ENCODE measurements at places on chromosomes 5 and 9.

DNA sequence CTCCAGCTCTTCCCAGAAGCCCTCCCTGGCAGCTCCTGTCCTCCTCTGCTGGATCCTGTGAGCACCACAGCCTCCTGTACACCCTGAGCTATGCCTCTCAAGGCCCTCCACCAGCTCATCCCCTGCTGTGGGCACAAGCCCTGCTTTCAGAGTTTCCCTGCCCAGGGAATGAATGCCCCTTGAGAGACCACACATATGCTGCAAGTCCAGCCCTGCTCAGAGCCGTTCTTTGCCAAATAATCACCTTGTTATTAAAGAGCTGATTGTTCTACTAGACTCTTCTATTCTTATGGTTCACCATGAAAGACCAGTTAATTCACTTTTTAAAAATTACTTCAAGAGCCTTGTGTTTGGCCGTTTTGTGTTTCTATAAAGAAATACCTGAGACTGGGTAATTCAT lies 121.5 kb downstream of the MVB12B start:
- DNase-seq, result no peak

- DNase-seq, result no peak
Measured at GRCh38 chr9:84439250-84439649, 98.7 kb upstream of the SLC28A3 start.

DNA sequence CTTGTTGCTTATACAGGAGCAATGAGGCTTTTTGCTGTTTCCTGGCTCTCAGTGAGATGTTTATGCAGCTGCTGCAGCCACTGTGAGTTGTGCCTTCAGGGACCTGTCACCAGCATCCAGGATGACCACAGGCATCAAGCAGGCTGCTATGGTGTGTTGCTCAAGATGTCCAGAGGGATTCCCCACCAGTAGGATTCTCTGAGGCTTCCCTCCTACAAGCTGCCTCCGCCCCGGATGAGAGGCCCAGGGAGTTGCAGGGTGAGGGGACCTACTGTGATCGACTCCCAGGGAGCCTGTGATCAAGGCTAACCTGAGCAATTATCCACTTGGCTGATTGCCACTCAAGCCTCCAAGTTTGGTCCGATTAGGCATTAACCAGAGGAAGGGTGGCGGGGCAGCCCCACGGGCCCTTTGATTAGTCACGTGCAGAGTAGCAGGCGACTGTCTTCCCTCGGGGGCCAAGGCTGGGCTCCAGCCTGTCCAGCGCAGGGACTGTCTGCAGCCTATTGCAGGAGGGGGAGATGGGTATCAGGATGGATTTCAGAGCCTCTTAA lies 1.8 kb upstream of the FAT2 start:
- no peak for DNase-seq

DNA sequence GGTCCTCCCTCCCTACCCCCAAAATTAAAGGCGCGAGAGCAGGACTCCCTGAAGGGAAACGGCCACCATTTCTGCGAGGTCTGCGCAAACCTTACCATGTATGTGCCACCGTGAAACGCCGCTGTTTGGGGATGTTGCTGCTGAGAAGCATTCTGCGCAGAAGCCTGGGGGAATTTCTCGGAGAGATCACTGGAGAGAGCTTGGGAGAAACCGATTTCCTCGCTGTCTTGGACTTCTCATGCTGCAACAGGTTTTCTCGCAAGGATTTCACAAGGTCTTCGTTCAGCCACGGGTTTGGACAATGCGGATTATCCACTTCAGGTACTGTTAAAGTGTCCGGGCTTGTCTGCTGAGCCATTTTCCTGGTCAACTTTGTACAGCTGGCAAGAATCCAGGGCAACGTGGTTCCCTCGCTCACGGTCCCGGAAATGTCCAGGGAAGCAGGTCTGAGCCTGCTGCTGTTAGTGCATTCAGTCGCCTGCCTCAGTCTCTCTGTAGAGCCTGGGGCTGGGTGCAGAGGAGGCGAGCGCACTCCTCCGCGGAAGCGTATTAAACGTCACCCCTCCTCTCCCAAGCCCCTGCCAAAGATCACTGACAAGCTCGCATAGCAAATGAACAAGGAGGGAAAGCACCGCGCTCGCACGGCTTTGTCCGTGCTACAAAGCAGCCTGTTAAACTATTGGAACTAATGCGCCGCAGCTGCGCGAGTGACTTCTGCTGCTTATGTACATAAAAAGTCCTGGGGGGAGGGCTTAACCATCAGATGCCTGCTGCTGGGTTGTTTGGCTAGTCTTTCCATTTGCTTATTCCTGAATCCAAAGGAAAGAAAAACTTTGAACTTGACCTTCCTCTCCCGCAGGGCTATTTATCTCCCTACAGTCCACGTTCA lies 125.1 kb downstream of the PDE4D start:
- no peak for DNase-seq

DNA sequence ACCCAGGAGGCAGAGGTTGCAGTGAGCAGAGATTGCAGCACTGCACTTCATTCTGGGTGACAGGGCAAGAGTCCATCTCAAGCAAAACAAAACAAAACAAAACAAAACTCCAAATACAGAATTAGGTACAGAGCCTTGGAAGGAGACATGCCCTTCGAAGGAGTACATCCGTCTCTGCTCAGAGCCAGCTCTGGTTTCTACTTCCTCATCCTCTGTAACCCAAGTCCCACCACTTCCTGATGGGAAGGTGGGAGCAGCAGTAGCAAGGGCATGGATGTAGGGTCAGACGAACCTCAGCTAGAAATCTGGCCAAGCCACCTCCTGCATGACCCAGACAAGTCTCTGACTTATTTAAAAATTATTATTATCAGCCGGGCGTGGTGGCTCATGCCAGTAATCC lies 16.5 kb upstream of the STXBP1 start:
- no peak for DNase-seq

GRCh38 chr9:21943464-21943863 lies 50.7 kb downstream of the CDKN2A start:
- DNase-seq, result no peak

DNA sequence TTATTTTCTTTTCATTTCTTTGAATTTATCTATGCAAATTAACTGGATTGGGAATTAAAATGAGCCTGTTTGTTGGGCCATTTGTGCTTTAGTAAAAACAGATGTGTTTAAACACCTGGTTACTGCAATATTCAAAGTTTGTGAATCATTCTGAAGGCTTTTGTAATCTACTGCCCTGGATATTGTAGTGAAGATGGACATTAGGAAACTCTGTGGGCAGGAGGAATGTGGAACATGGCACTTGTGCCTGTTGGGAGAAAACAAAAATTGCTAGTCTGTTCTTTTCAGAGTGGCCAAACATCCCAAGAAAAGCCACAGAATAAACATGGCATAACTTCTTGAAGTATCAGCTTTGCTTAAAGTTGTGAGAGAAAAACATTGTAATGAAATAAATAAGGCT lies 40.8 kb downstream of the CHSY3 start:
- no peak for DNase-seq

GRCh38 chr5:73940801-73941200 lies 314.8 kb downstream of the ARHGEF28 start:
- DNase-seq, result no peak

DNA sequence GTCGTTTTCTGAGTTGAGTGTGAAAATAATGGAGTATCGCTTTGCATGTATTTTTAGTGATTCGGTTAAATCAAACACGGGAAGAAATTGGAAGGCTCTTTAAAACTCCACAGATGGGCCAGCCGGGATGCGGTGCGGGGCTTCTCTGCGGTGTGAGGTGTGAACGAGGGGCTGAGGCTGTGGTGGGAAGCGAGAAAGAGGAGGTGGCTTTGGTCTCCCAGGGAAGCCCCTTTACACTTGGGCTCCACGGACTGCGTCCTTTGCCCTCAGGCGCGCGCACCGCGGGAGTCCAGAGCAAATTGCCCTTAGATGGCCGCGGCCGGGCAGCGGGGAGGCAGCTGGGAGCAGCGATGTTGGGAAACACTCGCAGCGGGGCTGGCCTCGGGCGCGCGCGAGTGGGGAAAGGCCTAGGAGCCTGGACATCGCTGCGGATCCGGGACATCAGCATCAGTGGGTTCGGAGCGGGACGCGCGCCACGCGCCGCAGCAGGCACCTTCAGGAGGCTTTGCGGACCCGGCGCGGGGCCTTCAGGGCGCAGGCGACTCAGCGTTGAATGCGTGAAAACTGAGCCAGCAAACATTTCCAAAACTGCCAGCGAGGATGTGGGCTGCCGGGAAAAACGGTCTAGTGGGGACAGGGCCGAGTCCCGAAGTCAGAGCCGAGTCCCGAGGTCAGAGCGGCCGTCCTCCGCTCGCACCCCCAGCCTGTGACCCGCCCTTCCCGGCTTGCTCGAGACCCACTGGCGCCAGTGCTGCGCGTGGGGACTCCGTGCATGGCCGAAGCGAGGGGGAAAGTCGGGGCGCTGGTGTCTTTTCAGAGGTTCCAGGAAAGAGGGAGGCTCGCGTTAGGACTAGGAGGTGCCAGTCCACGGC lies 6.5 kb downstream of the IRX1 start:
- no peak for DNase-seq

DNA sequence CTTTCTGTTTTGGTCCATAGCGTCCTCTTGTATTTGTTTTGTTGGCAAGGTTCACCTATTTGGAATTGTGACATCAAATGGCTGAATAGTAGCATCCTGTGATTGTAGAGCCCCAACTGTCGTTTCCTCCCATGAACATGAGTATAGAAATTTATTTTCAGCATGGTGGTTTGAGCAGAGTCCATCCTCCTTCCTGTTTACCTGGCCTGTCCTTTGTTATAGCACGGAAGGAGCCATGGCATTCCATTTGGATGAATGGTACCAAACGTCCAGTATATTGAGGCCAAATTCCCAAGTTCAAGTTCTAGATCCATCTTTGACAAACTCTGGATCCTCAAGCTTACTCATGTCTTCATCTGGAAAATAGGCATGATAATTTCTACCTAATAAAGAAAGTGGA lies 16.8 kb downstream of the RASGRF2 start:
- DNase-seq, result no peak

GRCh38 chr9:19926774-19927173 lies 137.9 kb upstream of the SLC24A2 start:
- no peak for DNase-seq

- peak; percentile 19 for DNase-seq
Measured at GRCh38 chr9:99105152-99106043, 485 bp downstream of the TGFBR1 start.

DNA sequence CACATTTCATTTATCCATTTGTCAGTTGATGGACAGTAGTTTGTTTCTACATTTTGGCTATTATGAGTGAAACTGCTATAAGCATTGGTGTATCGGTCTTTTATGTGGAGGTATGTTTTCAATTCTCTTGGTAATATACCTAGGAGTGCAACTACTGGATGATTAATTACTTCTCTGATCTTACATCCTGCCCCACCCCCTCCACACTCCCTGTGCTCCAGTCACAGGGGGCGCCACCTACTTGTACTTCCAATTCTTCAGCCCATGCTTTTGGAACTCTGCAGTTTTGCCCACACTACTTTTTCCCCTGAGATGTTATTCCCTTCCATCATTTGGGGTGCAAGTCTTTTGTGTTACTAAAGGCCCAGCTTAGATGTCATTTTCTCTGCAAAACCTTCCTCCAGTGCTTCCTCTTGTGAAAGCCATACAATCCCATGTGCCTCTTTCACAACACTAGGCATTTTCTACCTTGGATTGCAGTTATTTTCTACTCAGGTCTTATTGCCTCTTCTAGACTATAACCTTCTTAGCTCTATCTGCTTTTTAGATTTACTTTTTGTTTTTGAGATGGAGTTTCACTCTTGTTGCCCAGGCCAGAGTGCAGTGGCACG lies 42.1 kb downstream of the SEC61B start:
- no peak for DNase-seq

DNA sequence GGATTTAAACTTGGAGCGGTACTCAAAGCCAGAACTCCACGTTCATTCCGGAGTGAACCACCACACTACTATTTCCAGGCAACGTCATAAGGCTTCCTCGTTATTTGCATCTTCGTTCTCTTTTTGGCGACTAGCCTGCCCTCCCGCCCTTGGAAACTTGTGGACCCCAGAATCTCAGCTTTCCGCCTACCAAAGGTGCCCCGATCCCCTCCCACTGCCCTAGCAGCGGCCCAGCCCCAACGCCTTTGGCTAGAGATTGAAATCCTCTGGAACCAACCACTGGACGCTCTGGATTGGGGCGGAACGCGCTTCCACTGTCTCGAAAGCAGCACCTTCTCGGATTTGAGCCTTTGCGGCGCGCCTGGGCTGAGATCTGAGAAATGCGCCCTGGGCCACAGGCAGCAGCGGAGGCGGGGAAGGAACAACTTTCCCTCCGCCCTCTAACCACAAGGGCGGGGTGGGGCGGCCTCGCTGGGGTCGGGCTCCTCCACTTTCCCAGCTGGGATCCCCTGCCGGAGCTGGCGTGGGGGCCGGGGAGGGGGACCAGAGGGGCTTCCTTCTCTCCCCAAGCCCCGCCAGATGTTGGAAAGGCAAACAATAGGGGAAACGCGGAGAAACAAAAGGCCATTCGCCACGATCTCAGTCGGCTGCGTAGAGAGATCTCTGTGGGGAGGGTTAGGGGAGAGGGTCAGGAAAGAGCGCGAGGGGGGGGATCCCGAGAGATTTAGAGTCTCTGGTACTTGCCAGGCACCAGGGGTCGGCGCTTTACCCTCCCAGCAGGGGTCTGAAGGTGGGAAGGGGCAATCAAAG lies 1.3 kb downstream of the MOB3B start:
- DNase-seq, result no peak

DNA sequence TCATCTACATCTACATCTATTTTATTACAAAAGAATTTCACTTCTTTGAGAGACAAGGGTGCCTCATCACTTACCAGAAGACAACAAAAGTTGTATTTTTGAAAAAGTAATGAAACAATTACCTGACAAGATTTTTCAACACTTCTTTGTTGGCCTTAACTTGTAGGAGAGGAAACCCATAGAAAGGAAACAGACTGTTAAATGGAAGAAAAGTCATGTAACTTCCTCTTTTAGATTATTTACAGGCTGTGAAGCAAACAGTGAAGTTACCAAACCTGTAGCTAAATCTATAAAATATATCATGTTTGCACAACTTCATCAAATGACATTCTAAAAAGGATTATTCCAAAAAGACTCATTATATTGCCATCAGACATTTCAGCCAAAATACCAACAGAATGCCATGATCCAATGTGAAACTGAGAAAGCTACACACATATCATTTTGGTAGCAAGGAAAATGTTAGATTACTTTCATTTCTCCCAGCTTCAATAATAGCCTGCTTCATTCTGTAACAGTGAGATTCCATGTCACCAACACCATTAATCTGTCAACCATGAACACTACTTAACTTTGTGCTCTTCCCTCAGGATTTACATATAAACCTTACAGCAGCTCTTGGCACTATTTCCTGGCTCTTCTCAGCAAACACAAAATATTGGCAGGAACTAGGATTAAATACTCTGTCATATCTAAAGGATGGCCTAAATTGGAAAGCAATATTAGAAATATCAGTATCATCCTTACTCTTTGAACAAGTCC lies 122.5 kb downstream of the MCTP1 start:
- DNase-seq, result no peak
